ENCODE measurements at places on chromosomes 2 and 18. TPM values are rescaled to one million over a fixed set of nuclear protein-coding genes. Genes with fewer than 3 reads are reported as not detected.

CMPK2 gene
- total RNA-seq: 15.2 TPM

RAX gene
- not detected for total RNA-seq

DSC1 gene
- 4.2 TPM for total RNA-seq

CFAP65 gene
- not detected for total RNA-seq

GNAL gene
- total RNA-seq: 0.86 TPM

IL36G gene
- total RNA-seq: not detected

CCDC148 gene
- total RNA-seq: not detected

IGFBP5 gene
- total RNA-seq: not detected

MYL12B gene
- total RNA-seq: 159 TPM

TCF23 gene
- total RNA-seq: not detected

CD226 gene
- 54.0 TPM for total RNA-seq

DES gene
- total RNA-seq: 1.3 TPM

SRD5A2 gene
- total RNA-seq: not detected

ILKAP gene
- 76.3 TPM for total RNA-seq

KIF1A gene
- total RNA-seq: not detected

SEH1L gene
- 33.2 TPM for total RNA-seq

RAD51AP2 gene
- total RNA-seq: not detected
